Caco-2 (cell line): ENCODE measurements at places on chromosomes 1 and 21. TPM values are rescaled to one million over a fixed set of nuclear protein-coding genes. Genes with fewer than 3 reads are reported as not detected.

DNA sequence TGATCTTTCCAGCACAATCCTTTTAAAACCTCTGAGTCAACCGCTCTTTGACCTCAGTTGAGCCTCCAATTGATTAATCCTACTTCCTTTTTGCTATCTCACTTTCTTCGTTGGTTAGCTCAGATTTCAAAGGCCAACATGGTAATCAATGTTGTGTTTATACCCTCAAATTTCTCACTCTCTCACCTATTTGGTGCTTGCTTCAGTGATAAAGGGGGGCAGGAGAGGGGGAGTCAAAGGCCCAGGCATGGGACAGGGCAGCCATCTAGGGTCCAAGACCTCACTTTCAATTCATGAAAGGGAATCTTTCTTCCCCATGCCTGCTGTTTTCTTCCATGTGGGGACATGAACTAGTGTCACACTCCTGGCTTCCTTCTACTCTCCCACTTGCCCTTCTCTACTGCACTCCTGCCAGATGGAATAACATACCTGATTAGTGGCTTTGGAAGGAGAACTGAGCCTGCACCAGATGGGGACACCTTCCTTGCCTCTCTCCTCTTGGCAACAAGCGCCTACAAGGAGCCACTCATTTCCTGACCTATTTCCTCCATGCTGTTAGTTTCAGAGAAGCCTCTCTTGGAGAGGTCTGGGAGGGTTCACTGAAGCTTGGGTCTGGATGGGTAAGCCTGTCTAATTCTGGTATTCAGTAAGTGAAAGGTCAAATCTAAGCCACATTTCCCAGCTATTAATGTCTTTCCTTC is 73.3 kb upstream of the ARHGAP29 start:
- DNase-seq, result no peak
- no peaks in the 10 kb centered on the region for H3K36me3 ChIP-seq

DNA sequence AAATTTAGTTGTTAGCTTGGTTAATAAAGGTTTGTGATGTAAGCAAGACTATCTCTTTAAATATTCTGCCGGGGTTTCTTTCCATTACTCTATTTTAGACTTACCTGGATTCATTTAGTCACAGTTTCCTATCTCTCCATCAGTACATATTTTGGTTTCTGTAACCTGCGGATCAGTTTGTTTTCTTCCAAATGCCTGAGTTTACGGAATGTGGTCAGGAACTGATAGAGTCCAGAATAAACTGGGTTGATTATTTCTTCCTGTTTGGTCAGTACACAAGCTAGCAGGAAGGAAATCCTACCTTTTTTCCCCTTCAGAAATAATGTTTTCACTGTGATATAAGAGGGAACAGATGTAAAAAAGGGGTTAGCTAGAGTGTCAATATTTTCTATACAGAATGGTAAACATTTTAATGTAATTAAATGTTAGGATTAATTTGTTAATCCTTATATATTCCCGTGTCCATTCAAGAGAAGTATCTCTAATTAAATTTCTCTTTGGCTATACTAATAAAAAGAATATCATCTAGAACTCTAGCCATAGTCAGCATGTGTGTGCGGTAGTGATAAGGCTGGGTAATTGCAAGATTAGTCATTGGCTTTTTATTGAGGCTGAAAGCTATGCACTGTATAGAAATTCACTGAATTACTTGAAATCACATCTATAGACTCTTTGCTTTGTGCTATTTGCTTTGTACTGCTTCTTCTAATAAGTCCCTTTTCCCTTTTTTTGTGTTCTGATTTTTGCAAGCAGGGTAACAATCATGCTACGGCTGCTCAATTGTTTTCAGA is 144.7 kb upstream of the ADGRL4 start:
- no peaks in the 10 kb centered on the region for H3K36me3 ChIP-seq
- no peak for DNase-seq
- no peak overlapping the region for H3K4me3 ChIP-seq

- peak; percentile 60 for DNase-seq
- peaks cover 10% of the 10 kb centered on the region for H3K4me1 ChIP-seq
- no peaks in the 10 kb centered on the region for H3K36me3 ChIP-seq
- H3K27me3 ChIP-seq, result no peaks in the 10 kb centered on the region
Measured at GRCh38 chr1:178189814-178190213, 95.9 kb downstream of the RASAL2 start.

SLC44A3 gene
- total RNA-seq, result 16.9 and 23.7 TPM in 2 replicates

GNG4 gene
- 3.5 and 5.5 TPM in 2 replicates for total RNA-seq
